ENCODE measurements at places on chromosomes 12 and 14.
A peak's percentile ranks its signal among the peaks of the same experiment; 100 is the strongest.

GRCh38 chr12:117580718-117581062 lies 219.3 kb upstream of the NOS1 start:
- peak; percentile 53 for DNase-seq

GRCh38 chr14:87405563-87405962 lies 587.4 kb downstream of the GALC start:
- DNase-seq: no peak

DNA sequence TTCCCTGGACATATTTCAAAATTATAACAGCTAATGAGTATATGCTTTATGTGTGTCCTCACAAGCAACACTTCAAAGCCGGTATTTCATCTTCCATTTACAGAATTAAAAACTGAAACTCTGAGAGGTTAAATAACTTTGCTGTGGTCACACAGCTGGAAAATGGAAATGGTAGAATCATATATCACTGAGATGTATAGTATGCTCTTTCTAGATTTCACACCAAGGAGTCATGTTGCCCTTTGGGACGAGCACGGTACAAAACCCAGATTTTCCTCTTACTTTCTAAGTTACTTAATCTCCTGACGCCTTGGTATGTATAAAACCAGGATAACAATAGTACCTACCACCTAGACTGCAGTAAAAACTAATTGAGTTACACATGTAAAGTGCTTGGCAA lies 152.6 kb upstream of the GRIP1 start:
- no peak for DNase-seq

DNA sequence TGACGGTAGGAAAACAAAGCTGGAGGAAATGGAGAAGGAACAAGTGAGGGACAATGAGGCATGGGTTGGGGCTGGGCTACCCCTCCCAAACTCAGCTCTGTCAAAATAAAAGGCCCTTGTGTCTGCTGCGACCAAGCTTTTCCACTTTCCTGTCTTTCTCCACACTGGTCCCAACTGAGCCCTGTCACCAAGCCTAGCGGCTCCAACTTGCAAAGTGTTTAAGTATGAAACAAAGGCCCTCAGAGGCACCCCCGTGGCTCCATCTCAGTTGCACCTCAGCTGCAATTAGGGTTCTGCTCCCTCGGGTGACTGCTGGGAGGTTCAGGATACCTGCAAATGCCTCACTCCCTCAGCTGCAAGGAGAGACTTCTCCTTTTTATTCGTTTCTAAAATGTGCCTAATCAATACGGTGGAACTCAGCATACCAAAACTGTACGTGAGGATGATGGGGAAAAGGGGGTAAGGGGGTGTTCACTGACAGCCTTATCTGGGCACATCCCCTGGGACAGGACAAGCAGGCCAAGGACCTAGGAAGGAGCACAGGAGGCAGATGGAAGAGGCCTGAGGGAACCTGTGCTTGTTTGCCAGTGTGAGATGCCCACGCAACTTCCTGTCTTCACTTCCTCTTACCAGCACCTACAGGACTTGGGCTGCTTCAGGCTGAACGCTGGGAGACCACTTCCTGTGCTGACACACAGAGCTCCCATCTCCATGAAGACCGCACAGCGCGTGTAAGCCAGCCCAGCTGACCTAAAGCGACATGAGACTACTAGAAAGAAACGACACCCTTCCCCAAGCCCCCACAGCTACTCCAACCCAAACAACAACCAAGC lies 8.9 kb downstream of the VAMP1 start:
- peak; percentile 81 for DNase-seq

GRCh38 chr12:31289441-31289840 lies 36.5 kb downstream of the SINHCAF start:
- no peak for DNase-seq

DNA sequence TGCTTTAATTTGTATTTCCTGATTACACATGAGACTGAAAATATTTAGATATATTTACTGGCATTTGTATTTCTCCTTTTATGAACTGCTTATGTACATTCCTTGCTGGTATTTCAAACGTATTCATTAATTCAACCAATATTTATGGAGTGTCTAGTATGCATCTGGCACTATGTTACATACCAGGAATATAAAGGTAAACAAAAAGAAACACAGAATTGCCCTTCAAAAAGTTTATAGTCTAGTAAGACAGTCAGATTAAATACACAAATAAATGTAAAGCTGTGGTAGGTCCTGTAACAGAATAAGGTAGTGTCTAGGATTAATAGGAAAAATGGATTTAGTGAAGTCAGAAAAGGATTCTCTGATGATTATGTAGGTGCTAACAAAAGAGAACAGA lies 87.5 kb downstream of the PPP1R12A start:
- DNase-seq: no peak

DNA sequence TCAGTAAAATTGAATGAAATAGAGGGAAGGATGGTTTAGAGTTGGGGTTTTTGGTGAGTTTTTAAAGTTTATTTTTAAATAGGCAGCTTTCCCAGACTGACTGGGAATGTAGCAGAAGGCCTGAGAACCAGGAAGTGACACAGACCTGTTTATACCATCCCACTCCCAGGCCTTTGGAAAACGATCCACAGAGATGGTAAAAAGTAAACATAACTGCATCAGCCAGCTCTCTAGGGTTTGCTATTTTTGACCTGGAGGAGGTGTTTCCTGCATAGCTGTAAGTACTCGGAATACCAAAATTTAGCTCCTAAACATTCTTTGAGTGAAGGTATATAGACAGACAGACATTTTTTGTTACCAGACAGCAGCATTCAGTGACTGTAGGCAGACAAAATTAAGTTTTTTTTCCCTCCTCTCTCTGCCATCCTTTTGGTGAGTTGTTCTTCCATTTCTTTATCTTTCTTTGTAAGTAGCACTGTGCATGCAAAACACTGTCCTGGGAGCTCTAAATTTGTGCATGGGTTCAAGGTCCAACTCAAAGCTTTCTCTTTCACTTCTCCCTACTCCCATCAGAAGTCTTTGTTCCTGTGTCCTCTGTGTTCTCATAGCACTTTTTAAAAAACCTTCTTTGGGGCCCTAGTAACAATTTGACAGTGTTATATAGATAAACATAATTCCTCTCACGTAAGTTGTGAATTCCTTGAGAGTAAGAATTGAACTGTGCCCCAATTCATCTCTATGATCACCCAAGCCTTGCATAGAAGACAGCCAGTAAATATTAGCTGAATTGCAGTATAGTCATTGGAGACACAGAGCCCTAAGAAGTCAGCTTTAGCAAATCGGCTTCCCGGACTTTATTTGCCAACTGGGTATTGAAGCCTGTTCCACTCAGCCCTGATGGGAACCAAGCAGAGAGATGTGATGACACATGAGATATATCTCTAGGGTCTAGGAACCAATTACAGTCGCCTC lies 37.4 kb downstream of the SUSD6 start:
- peak; percentile 57 for DNase-seq

DNA sequence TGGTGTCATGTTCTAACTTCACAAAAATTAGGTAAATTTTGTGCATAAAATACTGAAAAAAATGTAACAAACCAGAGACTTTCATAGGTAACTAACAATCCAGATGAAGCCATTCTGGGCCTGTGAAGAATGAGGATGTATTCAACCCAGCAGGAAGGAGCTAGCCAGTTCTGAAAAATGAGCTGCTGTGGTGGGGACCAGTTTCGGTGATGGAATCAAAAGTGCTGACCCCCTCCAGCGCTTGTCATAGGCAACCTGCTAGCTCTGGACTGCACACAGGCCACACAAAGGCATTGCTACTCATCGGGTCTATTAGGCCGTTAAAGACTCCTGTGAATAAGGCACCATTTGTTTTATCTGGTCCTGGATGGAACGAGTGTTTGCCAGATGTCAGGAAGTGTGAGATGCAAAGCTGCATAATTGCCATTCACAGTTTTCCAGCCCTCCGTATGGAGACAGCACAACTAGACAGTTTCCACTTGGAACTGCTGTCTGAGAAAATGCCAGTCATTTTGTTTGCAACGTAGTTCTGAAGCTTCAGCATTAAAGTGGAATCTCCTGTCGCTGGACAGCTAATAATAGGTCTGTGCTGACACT lies 3.3 kb upstream of the RIMBP2 start:
- no peak for DNase-seq

GRCh38 chr12:56078931-56079722 lies 838 bp upstream of the ERBB3 start:
- DNase-seq: peak; percentile 54

DNA sequence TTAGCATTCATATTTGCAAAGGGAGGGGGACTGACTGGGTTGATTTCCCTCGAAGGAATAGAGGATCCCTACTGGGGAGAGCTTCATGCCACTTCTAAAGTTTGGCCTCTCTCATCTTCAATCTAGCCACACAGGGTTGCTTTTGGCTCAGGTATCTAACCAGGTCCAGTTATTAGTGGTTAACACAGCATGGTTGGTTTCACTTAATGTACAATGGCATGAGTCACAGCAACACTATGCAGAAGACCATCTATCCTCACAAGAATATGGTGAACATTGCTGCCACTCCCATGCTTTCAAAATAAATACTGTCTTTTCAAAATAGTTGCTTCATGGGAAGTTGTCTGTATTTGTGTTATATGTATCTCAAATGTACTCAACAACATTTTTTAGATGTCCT lies 6.6 kb upstream of the RAB3IP start:
- no peak for DNase-seq

GRCh38 chr14:42057111-42057510 lies 450.4 kb downstream of the LRFN5 start:
- DNase-seq: no peak

GRCh38 chr12:46386877-46387629 lies 14.5 kb upstream of the SLC38A2 start:
- DNase-seq: peak; percentile 56

- DNase-seq: no peak
Observed at GRCh38 chr14:102182936-102183619, 43.4 kb downstream of the WDR20 start.

DNA sequence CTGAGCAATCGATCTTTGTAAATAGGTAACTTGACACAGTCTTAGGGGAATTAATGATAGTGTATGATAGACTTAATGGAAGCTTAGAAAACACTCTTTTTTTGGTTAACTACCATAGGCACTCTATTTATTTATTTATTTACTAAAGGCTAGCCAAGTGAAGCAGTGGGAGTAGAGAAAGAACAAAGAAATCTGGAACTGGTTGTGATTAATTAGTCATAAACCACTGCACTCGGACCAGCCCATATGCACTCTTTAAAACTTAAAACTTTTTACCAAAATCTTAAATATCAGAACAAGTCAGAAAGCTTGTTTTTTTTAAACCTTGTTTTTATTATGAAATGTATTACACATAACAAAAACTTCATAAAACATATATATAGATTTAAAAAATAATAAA lies 49.5 kb upstream of the SRP54 start:
- no peak for DNase-seq

DNA sequence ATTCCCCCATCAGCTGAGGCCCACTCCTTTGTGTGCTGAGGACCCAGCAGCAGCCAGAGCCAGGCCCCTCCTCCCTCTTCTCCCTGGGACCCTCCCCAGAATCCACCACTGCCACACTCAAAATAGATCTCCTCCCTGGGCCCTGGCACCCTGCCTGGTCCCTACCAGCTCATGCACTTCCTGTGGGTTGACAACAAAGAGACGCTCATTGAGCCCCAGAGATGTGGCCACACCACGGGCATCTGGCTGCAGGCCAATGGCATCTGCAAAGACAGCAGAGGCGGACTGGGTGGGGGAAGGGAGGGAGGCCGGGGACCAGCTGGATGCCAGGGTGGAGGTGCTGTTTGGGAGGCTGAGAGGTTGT lies 16.0 kb upstream of the ENDOU start:
- DNase-seq: peak; percentile 55

- DNase-seq: no peak
Observed at GRCh38 chr14:87018294-87018693, 974.7 kb downstream of the GALC start.

DNA sequence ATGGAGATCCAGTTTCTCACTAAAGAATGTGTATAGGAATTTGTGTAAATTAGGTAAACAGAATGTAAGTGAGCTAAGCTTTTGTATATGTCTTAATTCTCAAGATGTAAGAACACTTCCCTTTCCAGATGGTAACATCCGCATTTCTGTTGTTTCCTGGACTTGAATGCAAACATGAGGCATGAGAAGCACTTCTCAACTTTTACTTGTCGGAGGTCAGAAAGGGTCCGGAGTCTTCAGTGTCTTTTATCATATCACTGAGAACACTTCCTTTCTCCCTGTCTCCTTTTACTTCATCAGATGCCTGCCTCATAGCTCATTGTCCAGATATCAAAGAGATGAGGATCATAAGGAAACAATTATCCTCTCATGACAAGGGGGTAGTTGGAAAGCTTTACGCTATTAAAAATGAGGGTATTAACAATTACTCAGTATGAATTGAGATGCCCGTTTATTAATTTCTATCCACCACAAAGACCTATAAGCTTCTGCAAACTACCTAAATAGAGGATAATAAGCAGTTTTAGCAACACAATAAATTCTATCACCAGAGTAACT lies 214.1 kb upstream of the FLRT2 start:
- DNase-seq: no peak

GRCh38 chr12:131464081-131464480 lies 246.8 kb upstream of the SFSWAP start:
- no peak for DNase-seq

- no peak for DNase-seq
Observed at GRCh38 chr14:75609116-75609515, 30.7 kb downstream of the FLVCR2 start.

DNA sequence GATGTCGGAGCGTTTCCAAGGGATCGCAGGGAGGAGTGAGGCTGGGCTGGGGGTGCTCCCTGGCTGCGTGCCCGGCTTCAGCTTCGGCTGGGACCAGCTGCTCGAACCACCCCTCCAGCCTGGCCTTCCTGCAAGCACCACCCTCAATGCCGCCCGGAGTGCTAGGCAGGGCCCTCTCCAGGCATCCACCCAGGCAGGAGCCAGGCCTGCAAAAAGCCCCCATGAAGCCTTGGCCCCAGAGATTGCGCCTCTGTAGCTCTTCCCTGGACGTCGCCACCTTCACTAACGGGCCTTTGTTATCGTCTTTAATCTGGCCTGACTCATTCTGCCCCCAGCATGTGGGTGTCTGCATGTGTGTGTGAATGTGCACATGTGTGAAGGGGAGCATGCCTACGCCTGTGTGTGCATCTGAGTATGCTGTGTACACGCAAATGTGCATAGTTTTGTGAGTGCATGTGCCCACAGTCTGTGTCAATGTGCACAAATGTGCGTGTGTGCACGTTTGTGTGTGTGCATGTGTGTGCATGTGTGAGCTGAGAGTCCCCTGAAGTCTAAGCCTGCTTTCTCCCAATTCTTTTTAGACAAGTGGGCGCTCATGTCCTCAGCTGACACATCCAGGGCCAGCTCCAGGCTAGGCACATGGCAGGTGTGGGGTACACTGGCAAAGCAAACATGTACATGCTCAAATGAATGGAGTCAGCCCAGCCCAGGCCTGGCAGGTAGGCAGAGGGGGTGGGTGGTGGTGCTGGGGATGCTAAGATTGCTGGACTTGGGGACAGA lies 195.4 kb upstream of the C14orf180 start:
- DNase-seq: no peak

DNA sequence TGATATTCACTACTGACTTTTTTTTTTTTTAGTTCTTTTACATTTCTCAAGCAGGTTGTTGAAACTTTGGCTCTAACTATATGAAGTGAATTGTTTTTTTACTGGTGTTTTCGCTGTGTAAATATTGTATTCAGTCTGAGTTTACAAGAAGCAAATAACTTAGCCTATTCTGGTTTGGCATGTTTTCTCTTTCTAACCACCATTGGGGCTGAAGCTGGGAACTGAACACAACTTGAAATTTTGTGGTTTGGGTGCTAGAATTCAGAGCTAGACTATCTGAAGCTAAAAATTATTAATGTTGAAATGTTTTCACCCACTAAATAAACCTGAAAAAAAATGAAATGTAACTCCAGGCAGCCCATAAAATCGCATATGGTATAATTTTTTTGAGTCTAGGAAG lies 37.2 kb downstream of the RAD51B start:
- no peak for DNase-seq

GRCh38 chr14:101221549-101222160 lies 318.1 kb upstream of the RTL1 start:
- no peak for DNase-seq

GRCh38 chr12:109863847-109864712 lies 16.3 kb downstream of the GLTP start:
- DNase-seq: no peak
